ENCODE measurements at places on chromosomes 6 and 20.

DNA sequence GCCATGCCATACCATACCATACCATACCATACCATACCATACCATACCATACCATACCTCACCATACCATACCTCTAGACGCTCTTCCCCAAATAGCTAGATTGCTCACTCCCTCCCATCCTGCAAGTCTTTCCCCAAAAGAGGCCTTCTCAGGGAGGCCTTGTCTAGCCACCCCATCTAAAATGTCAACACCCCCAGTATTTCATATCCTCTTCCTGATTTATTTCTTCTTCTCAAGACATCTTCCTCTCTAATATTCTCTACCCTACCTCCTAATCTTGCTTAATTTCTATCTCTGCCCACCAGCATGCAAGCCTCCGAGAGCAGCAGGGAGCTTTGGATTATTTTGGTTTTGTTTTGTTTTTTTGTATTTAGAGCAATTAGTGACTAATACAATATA, 225.2 kb upstream of the RREB1 start:
- DNase-seq = no peak

GRCh38 chr6:108945681-108946159, 97.5 kb downstream of the ARMC2 start:
- DNase-seq = no peak

- no peak for DNase-seq
These were observed 712.8 kb upstream of the HS3ST5 start for GRCh38 chr6:115055579-115055978.

DNA sequence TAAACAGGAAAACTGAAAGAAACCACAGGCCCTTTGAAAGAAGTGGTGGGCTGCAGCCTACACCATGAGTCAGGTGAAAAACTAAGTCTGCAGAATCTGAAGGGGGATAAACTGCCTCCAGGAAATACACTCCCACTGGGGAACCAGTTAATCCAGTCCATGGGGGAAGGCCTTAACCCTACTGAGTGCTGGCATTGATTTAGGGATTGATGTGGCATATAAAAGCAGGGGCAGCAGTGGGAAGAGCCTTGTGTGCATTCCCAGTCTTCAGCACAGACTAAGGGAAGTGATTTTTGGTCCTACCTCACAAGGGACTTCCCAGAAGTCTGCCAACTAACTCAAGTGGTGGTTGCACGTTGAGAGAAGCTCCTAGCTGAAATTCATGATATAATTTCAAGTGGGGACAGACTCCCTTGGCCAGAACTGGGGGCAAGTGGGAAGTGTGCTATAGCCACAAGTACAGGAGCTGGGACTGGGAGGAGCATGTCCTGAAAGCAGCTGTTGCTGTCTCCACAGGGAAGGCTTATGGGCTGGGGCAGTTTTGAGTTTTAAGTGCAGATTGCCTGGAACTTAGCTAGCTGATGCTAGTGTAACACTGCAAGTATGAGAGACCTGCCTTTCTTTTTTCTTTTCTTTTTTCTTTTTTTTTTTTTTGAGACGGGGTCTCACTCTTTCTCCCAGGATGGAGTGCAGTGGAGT, 31.2 kb downstream of the CITED2 start:
- no peak for DNase-seq

DNA sequence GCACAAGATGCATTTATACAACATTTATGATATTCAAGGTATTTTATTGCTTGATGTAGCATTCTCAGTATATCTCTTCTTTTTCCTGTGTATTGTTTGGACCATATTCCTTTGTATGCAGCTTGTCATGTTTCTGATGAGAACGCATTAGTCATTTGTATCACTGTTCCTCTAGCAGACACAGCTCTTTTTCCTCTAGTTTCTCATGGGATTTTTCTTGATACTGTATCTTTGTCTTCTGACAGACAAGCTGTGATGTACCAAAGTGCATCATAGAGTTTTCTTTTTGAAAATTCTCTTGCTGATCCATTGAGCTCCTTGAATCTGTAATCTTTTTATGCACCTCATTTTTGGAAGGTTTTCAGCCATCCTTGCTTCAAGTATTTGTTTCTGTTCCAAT, 140.9 kb downstream of the SLC22A3 start:
- no peak for DNase-seq

DNA sequence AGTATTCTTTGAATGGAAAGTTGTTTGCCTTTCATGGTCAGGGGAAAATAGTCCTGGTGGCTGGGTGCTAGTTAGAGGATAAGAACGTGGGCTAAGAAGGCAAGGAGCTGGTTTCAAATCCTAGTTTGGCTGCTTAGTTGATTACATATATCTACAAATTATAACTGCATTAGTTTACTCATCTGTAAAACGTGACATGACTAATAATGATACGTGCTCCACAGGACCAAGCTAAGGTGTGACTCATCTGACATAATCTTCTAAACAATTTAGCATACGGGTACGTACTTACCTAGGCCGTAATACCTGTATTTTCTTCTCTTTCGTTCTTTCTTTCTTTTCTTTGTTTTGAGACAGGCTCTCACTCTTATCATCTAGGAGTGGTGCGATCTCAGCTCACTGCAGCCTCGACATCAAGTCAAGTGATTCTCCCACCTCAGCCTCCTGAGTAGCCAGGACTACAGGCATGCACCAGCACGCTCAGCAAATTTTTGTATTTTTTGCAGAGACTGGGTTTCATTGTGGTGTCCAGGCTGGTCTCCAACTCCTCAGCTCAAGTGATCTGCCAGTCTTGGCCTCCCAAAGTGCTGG, 1274.2 kb upstream of the GJE1 start:
- DNase-seq = no peak

DNA sequence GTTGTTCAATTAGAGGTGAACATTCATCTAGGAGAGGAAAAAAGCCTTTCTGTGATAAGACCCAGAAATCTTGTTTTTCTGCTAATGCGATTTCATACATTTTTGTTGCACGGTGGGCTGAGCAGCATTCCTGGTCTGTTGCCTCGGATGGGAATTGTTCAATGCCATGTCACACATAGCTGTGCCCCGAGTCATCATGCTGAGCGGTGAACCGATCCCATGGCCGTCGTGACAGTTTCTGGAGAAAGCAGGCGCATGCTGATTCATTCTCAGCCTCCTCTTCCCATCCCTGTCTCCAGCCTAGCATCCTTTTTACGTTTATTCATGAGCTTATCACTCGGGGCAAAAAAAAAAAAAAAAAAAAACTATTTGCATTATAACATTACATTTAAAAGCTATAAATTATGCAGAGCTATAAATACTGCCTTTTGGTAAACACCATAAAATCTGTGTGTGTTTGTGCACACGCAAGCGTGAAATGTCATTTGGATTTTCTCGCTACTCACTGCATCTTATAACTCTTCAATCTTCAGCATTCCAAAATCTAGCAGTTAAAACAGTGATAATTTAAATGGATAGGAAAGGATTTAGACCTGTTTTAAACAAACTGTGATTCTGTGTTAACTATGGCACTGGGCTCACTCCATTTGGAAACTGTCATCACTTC, 58.9 kb upstream of the IFNGR1 start:
- DNase-seq = no peak

DNA sequence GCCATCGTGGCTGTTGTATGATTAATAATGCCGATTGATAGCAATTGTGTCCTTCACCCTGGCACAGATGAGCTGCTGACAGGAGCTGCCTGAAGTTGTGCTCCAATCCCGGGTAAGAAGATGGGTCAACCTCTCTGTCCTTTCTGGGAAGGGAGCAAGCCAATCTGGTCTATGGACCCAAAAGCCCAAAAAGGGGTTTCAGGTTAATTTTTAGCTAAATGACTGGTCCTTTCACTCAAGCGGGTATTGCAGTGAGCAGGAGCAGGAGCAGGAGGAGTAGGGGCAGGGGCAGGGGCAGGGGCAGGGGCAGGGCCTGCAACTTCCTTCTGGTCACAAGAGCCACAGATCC, 164.8 kb downstream of the TAF4 start:
- DNase-seq = no peak

- no peak for DNase-seq
These were observed 165.8 kb upstream of the SUPT3H start for GRCh38 chr6:45543298-45544235.

- DNase-seq = no peak
These were observed 16.8 kb downstream of the MYLK4 start for GRCh38 chr6:2733736-2734480.

GRCh38 chr6:125067552-125067951, 86.0 kb upstream of the TPD52L1 start:
- no peak for DNase-seq

DNA sequence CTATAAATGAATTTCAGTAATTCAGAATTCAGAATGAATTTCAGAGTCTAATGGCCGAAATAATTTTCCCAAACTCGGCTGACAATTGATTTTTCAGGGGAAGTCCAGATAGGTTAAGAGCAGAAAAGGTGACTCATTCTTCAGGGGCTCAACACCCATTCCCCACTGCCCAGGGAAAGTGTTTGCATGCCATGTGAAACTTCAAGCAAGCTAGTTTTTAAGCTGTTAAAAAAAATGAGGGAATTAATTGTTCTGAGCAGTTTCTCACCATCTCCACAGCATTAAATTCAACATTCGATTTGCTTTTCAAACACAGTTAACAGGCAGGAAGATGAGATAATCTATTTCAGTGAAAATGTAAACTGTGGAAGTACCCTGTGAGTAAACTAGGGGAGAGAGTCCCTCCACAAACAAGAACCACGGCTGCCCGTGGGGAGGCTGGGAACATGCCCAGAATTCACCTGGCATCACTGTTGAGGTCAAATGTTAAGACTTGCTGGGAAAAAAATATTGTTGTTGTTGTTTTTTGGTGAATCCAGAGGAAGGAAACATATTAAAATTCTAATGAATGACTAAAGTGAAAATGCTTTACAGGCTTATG, 650.8 kb upstream of the AGPAT4 start:
- DNase-seq = no peak

All from activated CD4-positive, alpha-beta T cell treated with anti-CD3 and anti-CD28 coated beads, Interleukin-2, amount 50 U/mL, for 24 hours (primary cell).